ENCODE measurements at places on chromosomes 12 and 14.
A peak's percentile ranks its signal among the peaks of the same experiment; 100 is the strongest.

DNA sequence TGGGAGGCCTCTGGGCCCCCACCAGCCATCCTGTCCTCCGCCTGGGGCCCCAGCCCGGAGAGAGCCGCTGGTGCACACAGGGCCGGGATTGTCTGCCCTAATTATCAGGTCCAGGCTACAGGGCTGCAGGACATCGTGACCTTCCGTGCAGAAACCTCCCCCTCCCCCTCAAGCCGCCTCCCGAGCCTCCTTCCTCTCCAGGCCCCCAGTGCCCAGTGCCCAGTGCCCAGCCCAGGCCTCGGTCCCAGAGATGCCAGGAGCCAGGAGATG lies 729 bp upstream of the GAPDH start:
- DNase-seq, result no peak

- no peak for DNase-seq
Measured at GRCh38 chr12:116616536-116617248, 57.5 kb downstream of the MAP1LC3B2 start.

GRCh38 chr14:96275177-96276112 lies 19.4 kb downstream of the BDKRB1 start:
- DNase-seq, result no peak

DNA sequence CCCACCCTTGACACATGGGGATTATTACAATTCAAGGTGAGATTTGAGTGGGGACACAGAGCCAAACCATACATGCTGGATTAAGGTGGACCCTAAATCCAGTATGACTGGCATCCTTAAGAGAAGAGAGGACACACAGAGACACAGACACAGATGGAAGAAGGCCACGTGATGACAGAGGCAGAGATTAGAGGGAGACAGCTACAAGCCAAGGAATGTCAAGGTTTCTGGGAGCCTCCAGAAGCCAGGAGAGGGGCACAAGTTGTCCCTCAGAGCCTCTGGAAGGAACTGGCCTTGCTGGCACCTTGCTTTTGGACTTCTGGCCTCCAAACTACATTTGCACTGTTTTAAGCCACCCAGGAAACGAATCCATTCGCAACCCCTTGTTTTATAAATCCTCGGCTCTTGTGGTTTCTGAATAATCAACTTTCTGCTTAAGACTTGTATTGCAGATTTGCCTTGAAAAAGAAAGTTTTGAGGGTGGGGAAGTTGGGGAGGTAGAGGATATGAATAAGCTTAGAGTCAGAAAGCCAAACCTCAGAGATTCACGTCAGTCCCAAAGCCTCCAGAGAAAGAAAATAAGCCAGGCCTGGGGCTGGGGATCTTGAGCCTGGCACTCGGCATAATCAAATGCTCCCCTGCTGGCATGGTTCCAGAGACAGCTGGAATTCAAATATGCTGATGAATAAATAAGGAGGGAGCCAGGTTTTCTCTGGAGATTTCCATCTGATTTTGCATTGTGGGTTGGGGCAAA lies 224.2 kb upstream of the PWP1 start:
- peak; percentile 7 for DNase-seq

DNA sequence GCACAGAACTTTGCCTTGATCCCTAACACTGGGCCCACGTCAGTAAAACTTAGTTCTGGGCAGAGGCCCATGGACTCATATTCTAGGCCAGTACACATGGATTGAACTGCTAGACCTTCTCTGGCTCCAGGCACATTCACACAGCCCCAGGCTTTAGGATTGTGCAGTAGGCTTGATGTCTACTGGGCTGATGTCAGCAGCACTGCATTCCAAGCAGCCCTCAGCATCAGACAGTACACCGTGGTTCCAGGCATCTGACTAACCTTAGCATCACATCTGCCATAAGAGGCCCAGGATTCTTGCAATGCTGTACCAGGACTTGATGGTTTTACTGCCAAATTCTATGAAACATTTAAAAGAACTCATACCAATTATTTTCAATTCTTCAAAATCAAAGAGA lies 301.9 kb downstream of the CCER1 start:
- DNase-seq, result no peak

DNA sequence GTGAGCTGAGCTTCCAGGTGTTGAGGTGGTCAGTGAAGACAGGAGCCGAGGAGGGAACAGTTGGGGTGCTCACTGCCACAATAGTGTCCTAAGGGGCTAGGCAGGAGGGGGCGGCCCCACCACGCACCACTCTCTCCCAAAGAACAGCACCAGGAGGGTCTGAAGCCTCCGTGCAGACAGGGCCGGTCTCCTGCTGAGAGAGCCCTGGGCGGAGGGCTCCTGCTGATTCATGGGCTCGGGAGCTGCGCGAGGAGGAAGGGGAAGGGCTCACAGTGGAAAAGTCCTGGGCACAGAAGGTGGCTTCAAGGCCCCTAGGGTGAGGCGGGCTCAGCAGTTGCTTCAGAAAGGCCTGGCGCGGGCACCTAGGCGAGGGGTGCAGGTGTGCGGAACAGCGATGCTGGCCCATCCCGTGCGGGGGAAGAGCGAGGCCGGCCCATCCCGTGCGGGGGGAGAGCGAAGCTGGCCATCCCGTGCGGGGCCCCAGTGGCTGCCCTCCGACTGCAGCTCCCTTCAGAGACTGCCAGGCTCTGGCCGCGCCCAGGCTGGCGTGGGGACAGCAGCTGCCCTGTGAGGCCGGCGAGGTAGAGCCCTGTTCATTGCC lies 176.7 kb downstream of the ADGRD1 start:
- DNase-seq, result no peak

- DNase-seq, result no peak
Measured at GRCh38 chr12:31853520-31853919, 105.7 kb upstream of the RESF1 start.

Data from epithelial cell of proximal tubule (primary cell).